Activated CD4-positive, alpha-beta memory T cell treated with anti-CD3 and anti-CD28 coated beads, Interleukin-2, amount 10 ng/mL, durations not matched to agents 7 days and 5 days (primary cell): ENCODE measurements at places on chromosomes 11 and 22. TPM values are rescaled to one million over a fixed set of nuclear protein-coding genes. Genes with fewer than 3 reads are reported as not detected.
A peak's percentile ranks its signal among the peaks of the same experiment; 100 is the strongest.

- no peak for DNase-seq
Observed at GRCh38 chr11:79294845-79295731, 145.7 kb downstream of the TENM4 start.

CADM1 gene
- 2.5 TPM for total RNA-seq

GRCh38 chr11:130390071-130390758 lies 38.2 kb downstream of the ADAMTS8 start:
- DNase-seq, result no peak

DNA sequence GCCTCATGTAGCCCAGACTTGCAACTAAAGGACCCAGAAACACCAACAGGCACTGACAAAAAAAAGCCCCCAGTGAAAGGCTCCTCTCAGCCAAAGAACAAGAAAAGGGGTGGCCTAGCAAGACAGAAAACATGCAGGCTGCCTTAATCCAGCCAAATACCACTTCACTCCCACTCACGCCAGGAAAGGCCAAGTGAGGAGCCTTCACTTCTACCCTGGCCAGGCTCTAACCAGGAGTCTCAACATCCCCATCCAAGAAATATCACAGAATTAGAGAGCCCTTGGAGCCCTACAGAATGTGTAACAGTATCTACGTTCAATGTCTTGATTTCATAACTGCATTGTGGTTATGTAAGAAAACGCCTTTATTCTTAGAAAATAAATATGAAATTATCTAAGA lies 149.0 kb downstream of the APOL5 start:
- DNase-seq, result no peak

DNA sequence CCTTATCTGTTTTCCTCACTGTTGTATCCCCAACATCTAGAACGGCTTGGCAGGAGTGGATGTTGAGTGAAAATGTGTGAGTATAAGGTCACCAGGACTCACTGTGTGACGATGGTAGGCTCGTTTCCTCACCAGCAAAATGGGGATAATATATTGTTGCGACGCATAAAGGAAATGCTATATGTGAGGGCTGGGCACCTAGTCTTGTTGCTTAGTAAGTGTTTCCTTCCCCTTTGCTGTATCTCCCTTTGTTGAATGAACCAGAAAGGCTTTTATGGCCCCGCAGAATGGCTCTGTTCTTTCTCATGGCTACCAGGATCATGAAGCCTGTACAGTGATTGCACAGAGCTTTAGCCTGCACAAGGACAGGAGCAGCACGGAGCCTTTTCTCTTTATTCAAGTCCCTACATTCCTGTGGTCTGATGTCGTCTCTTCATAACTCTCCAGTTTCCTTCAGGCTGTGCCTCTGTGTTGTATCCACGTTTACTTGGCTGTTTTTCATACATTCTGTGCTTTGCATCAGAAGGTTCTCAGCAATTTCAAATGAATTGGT lies 5.4 kb downstream of the TNRC6B start:
- no peak for DNase-seq

GRCh38 chr11:36282926-36283325 lies 6.3 kb downstream of the COMMD9 start:
- no peak for DNase-seq

TNNT3 gene
- total RNA-seq, result 9.7 TPM

SSTR3 gene
- 3.9 TPM for total RNA-seq

BUD13 gene
- 34.1 TPM for total RNA-seq

DNA sequence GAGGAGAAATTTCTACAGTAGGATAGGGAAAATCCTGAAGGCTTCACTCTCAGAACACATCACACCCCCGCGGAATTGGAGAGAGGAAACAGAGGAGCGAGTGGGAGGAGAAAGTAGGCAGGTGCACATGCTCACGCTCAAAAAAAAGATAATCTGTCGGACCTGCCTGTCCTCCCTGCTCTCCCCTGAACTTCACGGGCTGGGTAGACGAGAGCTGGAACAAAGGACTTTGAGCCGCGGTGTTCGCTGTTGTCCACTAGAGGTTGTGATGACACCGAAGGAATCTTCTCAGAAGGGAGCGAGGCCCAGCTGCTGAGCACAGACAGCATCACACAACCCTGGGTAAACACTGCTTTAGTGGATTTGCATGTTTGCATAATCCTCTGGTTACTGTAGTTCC lies 5.0 kb downstream of the SEZ6L start:
- DNase-seq, result no peak

DNA sequence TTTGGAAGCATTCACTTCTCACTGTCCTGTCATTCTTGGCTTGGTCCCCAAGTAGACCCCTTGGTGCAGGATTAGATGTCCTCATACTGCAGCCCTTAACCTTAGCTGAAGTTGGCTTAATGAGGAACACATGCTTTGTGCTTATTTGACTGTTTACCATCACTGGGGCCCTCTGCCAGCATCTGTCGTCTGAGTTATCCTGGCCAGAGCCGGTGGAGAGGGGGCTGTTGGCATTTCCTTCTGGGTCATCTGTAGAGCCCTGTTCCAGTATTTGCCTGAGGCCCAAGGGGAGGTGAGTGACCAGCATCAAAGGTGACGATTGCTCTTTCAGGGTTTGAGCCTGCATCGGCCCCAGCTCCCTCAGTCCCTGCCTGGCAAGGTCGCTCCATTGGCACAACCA lies 126.4 kb upstream of the RASSF10 start:
- DNase-seq, result no peak

DNA sequence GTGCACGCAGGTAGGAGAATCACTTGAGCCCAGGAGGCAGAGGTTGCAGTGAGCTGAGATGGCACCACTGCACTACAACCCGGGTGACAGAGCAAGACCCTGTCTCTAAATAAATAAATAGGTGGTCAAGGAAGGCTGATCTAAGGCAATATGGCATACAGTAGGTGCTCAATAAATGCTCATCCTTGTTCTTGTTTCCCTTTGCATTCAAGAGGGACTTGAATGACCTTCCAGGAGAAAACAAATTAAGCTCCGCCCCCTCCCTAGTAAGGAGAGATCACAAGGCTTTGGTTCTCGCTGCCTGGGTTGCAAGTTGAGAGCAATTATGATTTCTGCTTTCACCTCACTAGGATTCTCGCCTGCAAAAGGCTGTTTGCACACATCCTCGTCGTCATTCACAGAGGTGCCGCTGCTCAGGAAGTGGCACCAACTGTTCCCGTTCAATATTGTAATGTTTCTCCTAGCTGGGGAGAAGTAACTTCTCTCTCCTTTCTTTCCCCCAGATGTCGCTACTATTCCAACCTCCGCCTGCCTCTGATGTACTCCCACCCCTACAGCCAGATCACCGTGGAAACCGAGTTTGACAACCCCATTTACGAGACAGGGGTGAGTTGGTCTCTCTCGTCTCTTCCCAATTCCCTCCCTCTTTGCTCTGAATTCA lies 51.8 kb upstream of the ASPHD2 start:
- DNase-seq, result no peak

DNA sequence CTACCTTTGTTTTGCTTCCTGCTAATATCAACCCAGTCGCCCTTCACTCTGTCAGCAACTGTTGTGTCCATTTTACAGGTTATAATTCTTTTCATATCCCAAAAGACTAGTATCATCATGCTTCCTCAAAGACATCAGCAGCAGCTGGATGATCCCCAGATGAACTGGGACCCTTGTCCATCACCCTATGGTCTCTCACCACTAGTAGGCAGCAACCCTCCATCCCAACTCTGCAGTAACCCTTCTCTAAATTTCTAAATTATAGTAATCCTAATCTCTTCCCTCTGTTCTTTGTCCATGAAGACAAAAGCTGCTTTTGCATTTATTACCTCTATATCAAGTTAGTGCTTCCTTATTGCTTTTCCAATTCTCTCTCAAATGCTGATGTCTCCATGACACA lies 1025.8 kb downstream of the FAM181B start:
- no peak for DNase-seq

PAMR1 gene
- not detected for total RNA-seq

GRCh38 chr22:19766511-19767426 lies 6.2 kb downstream of the TBX1 start:
- DNase-seq, result peak; percentile 67

GRCh38 chr11:113896156-113896879 lies 8.3 kb upstream of the HTR3B start:
- peak; percentile 48 for DNase-seq

DNA sequence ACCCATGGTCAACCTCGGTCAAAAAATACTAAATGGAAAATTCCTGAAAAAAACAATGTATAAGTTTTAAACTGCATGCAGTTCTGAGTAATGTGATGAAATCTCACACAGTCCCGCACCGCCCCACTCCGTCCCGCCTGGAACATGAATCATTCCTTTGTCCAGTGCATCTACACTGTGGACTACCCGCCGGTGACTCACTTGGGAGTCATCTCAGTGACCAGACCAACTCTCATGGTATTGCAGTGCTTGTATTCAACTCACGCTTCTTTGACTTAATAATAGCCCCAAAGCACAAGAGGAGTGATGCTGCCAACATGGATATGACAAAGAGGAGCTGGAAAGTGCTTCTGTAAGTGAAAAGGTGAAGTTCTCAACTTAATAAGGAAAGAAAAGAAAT lies 48.8 kb downstream of the ARHGAP32 start:
- no peak for DNase-seq

MYOD1 gene
- total RNA-seq, result not detected

DNA sequence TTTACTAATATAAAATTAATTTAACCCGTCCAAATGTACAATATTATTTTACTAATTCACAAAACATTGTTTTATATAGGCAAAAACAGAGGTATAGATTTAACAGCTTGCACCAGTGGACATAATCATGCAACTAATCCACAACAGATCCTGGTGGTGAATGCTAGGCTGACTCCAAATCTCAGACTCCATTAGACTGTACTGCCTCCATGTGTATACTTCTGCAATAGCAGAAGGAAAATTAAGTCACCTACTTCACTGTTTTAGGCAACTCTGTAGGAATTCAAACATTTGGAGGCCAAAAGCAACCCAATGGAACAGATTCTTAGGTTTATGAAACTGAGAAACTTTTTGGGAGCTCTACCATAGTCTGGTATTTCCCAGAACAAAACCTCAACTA lies 30.0 kb upstream of the RAB39A start:
- no peak for DNase-seq

DERL3 gene
- 8.3 TPM for total RNA-seq

DNA sequence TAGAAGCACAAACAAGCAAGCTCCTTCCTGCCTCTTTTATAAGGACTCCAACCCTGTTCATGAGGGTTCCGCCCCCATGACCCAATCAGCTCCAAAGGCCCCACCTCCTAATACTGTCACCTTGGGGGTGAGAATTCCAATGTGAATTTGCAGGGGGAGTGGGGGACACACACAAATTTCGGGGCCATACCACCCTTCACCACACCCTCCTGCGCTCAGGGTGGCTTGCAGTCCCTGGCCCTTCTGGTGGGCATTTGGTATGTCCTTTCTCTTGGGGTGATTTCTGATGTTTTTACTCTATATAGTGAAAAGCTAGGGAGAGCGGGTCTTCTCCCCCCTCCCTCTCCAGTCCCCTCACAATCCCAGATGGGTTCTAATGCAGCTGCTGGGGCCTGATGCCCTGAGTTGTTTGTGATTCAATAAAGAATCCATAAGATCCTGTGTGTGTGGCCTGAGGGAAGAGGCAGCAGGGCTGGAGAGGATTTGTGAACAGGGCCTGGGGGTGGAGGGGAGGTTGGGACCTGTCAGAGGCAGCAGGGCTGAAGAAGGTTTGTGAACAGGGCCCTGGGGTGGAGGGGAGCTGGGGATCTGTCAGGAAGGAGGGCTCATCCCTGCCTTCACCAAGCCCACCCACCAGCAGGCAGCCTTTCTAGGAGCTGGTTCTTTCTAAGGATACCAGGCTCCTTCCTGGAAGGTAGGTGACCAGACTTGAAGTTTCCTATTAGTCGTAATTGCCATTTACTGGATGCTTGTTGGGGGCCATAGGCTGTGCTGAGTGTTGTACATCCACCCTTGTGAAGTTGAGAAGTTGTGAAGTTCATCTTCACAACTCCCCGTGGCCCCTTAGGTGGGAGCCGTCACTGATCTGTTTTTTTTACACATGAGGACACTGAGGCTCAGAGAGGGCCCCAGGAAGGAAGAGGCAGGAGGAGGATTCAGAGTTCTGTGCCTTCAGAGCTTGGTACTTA lies 7.9 kb downstream of the SLC35C1 start:
- DNase-seq, result no peak

- no peak for DNase-seq
Observed at GRCh38 chr11:31818874-31819331, 7.8 kb upstream of the PAX6 start.

GRCh38 chr11:122089111-122089510 lies 26.9 kb downstream of the BLID start:
- no peak for DNase-seq

DNA sequence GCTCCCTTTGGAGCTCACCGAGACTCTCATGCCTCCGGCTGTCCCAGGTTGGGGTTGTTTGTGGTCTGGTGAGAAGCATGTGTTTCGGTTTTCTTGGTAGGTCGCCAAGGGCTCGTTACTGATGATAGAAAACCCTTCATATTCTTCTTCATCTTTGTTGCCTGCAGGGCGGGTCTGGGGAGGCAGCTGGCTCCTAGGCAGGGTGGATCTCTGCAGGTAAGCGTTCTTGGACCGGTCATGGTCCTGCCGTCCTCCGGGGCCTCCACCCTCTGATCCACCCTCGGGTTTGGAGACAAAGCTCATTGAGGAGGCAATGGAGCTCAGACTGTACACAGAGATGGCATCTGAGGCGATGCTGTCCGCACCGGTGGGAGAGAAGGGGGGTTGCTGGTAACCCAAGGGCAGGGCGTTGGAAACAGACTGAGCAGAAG lies 64.3 kb upstream of the PITPNB start:
- DNase-seq, result peak; percentile 7
